ENCODE measurements at places on chromosomes 7 and 10. TPM values are rescaled to one million over a fixed set of nuclear protein-coding genes. Genes with fewer than 3 reads are reported as not detected.
A peak's percentile ranks its signal among the peaks of the same experiment; 100 is the strongest.

DNA sequence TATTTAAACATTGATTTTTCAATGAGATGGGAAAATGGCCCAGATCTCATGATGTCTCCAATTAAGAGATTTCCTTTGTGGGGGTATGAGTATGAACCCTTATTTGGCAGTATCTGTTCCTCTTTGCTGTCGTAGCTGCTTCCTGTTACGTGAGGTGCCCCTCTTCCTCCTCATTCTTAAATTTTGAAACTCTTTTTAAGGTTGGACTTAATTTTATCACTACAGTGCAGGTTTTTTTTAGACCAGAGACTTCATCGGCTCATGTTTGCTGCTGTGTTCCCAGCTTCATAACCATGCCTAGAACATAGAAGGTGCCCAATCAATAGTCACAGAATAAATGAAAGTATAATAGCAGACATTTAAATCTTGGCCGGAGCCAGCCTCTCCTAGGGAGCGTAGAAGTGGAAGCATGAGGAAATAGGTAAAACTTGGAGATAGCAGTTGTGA, 2.4 kb downstream of the MIOS start:
- DNase-seq, result peak; percentile 43
- H3K4me1 ChIP-seq, result peaks cover 38% of the 10 kb centered on the region
- peak overlapping the region; percentile 96 for H3K27ac ChIP-seq
- H3K36me3 ChIP-seq, result peaks cover 47% of the 10 kb centered on the region

DNA sequence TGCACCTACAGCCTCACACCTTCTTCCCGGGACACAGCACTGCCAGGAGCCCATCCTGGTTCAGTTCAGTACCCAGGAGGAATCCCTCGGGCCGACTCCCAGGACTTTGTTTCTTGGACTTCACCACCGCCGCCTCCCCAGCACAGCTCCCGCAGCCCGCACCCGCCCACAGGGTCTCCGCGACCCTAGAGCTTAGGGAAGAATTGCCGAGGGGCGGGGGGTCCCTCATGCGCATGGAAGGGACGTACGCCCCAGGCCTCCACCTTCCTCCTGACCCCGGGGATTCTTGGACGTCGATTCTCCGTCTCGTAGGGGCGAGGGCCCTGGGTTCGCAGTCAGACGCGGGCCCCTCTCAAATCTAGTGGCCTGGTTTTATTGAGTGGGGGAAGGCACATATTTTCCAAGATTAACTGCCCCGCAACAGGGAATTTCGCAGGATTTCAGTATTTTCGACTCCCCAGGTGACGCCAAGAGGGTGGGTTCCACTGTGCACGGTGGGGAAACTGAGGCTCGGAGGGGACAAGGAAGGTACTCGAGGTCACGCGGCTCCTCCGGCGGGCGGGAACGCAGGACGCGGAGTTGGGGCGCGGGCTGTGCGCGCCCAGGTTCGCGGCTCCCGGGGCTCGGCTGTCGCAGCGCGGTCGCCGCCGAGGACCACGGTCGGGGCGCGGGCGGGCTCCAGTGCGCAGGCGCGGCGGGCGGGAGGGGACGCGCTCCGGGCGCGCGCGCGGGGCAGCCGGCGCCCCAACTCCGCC, at the start of gene ADCY1:
Gene ADCY1 (plus strand): TSS at position 708 of the 755 bp plus-strand sequence. CDS start 176 bp downstream, outside the sequence.
- no peaks in the 10 kb centered on the region for H3K4me1 ChIP-seq
- DNase-seq, result no peak
- H3K27me3 ChIP-seq, result peaks cover 35% of the 10 kb centered on the region
- H3K4me3 ChIP-seq, result peak within 1 kb of the TSS; percentile 38
- no peak within 1 kb of the TSS for H3K27ac ChIP-seq

DNA sequence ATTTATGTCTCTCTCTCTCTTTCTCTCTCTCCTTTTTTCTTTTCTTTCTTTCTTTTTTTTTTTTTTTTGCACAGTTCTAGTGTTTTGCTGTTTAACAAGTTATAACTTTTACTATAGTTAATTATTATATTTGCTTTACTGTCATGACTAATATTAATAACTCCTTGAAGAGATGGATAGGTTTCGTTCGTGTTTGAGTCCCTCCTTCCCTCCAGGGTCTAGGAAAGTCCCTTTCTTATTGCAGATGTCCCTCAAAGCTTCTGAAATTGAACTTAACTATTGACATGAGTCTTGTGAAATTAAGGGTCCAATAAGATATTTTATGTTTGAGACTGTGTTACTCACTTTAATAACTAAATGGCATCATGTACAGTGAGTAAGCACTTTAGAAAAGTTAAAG, 131.4 kb downstream of the PLXDC2 start:
- no peaks in the 10 kb centered on the region for H3K4me1 ChIP-seq
- no peaks in the 10 kb centered on the region for H3K27me3 ChIP-seq
- no peak for DNase-seq
- H3K4me3 ChIP-seq, result no peak overlapping the region
- no peak overlapping the region for H3K27ac ChIP-seq

DNA sequence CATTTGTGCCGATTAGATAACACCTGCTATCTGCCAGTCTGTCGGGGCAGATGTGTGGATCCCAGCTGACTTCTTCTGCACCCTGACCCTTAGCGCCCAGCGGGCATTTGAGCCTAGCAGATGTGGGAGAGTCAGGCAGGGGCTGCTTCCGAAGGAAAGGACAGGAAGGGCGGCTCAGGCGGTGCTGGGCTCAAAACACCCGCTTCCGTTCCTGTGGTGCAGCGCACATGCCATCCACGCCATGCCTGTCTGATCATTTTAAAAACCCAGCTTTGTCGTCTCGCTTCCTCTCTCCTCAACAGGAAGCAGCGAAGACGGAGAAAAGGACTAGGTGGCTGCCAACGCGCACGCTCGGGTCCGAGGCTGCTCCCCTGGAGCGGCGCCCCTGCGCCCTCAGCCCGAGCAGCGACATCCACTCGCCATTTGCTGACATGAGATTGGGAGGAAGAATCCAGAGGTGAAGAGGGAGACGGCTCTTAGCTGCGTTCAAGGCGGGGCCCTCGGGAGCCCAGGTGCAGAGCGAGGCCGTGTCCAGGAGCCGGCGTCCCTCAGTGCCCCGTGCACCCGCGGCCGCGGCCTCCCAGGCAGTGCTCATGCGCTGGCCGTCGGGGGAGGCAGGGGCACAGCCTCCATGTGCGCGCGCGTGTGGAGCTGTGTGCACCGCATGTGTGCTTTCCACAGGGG, 5.9 kb upstream of the BHLHA15 start:
- no peak overlapping the region for H3K4me3 ChIP-seq
- H3K4me1 ChIP-seq, result peaks cover 48% of the 10 kb centered on the region
- no peak overlapping the region for H3K27ac ChIP-seq
- H3K36me3 ChIP-seq, result peaks cover 26% of the 10 kb centered on the region
- H3K27me3 ChIP-seq, result no peaks in the 10 kb centered on the region

Gene DNAAF5
- total RNA-seq, result 36.8 TPM

Gene THSD7A
- total RNA-seq, result not detected

- no peaks in the 10 kb centered on the region for H3K36me3 ChIP-seq
- peaks cover 2% of the 10 kb centered on the region for H3K4me1 ChIP-seq
- no peak overlapping the region for H3K27ac ChIP-seq
- DNase-seq, result no peak
- H3K4me3 ChIP-seq, result no peak overlapping the region
- peaks cover 38% of the 10 kb centered on the region for H3K27me3 ChIP-seq
These were observed 3.5 kb downstream of the EPO start for GRCh38 chr7:100723732-100724275.

GRCh38 chr7:130379921-130380860, at the start of gene CPA1:
TSS of gene CPA1 (plus strand) at chr7:130380494. CDS start at chr7:130380521, 27 bp downstream.
- no peaks in the 10 kb centered on the region for H3K4me1 ChIP-seq
- no peaks in the 10 kb centered on the region for H3K27me3 ChIP-seq
- H3K4me3 ChIP-seq, result no peak within 1 kb of the TSS
- no peak within 1 kb of the TSS for H3K27ac ChIP-seq

DNA sequence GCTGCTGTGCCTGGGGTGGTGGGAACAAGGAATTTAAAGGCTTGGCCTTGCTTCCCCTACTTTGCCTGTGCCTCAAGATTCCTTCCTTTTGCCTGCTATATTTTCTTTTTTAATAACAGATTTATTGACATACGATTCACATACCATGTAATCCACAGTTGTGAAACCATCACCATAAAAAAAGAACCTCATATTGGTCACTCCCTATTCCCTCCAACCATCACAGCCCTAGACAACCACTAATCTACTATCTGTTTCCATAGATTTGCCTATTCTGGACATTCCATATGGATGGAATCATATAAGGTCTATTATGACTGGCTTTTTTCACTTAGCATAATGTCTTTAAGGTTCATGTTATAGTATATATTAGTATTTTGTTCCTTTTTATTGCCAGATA, 59.3 kb upstream of the TRIM8 start:
- no peaks in the 10 kb centered on the region for H3K36me3 ChIP-seq
- H3K27ac ChIP-seq, result no peak overlapping the region

DNA sequence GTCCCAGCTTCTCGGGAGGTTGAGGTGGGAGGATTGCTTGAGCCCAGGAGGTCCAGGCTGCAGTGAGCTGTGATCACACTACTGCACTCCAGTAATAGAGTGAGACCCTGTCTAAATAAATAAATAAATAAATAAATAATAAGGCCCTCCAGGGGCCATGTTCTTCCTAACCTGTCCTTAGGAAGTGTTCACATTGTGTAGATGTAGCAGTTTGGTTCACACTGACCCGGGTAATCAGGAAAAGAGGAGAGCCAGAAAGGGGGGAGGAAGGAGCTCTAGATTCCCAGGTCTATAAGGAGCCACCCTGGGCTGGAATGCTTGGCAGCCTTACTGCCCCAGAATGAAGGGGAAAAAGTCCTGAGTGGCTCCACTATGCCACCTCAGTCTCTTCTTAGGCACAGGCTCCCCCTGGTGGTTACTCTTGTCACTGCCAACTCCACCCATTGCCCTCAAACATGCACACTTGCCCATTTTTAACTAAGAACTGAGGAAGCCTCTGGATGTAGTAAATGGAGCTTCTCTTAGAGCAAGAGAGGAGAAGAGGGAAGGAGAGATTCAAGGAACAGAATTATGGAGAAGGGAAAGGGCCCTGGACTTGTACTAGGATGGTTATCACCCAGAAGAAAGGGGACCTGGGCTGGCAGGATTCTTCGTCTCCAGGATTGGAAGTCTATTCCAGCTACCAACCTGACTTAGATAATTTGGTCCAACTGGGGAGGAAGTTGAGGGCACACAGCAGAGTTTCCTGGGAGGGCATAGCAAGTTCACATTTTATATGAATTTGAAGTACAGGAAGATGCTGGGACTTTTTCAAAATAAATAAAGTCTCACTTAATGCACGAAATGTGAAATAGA, 7.8 kb downstream of the HPS6 start:
- H3K36me3 ChIP-seq, result no peaks in the 10 kb centered on the region
- peak; percentile 89 for DNase-seq
- H3K27me3 ChIP-seq, result no peaks in the 10 kb centered on the region
- H3K4me3 ChIP-seq, result no peak overlapping the region
- H3K4me1 ChIP-seq, result peaks cover 2% of the 10 kb centered on the region
- H3K27ac ChIP-seq, result no peak overlapping the region

Gene LSM8
- 42.0 TPM for total RNA-seq

Gene RBP3
- total RNA-seq, result not detected

- peak overlapping the region; percentile 94 for H3K27ac ChIP-seq
- H3K4me3 ChIP-seq, result peak overlapping the region; percentile 45
- H3K27me3 ChIP-seq, result no peaks in the 10 kb centered on the region
- DNase-seq, result peak; percentile 82
These were observed 46.0 kb downstream of the CDC123 start for GRCh38 chr10:12241810-12242529.

Gene CLDN3
- total RNA-seq, result not detected

DNA sequence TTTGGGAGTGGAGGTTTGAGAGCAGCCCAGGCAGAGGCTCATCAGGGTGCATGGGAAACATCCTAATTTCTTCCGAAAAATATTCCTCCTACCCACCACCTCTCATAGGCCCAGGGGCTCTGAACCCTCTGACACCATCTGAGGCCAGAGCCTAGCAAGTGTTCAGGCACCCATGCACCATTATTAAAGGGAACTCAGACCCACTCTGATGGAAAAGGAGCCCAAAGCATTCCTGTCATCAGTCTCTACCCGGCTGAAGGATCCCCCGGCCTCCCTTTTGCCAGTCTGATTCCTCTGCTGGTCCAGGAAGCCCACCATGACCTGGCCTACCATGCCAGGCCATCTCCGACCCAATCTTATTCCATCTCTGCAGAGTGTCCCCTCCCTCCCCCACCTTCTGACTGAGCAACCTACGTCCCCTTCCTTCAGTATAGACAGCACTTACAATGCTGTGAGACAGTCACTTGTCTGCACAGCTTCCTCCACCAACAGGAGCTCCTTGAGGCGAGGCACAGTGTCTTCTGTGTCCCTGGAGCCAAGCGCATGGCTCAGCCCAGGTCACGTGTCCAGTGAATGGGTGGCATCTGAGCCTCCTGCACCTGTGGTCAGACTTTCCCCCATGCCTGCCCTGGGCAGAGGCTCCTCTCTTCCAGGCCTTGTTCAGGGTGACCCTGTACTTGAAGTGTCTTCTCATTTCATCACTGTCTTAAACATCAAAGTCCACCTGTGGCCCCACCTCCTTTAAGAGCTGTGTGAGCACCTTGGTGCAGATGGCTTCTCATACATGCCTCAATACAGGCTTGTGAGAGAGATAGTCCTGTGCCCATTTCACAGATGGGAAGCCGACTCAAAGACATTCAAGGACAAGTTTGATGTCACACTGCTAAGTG, 889 bp upstream of the GPR15LG start:
- no peak overlapping the region for H3K27ac ChIP-seq
- H3K27me3 ChIP-seq, result no peaks in the 10 kb centered on the region
- no peaks in the 10 kb centered on the region for H3K36me3 ChIP-seq
- peaks cover 5% of the 10 kb centered on the region for H3K4me1 ChIP-seq
- no peak for DNase-seq
- H3K4me3 ChIP-seq, result no peak overlapping the region

DNA sequence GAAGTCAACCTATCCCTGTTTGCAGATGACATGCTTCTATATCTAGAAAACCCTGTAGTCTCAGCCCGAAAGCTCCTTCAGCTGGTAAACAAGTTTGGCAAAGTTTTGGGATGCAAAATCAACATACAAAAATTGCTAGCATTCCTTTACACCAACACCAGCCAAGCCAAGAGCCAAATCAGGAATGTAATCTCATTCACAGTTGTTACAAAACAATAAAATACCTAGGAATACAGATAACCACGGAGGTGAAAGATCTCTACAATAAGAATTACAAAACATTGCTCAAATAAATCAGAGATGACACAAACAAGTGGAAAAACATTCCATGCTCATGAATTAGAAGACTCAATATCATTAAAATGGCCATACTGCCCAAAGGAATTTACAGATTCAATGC, 50.4 kb upstream of the ZNF365 start:
- no peak overlapping the region for H3K4me3 ChIP-seq
- H3K4me1 ChIP-seq, result no peaks in the 10 kb centered on the region
- DNase-seq, result no peak

Gene NRG3
- not detected for total RNA-seq

DNA sequence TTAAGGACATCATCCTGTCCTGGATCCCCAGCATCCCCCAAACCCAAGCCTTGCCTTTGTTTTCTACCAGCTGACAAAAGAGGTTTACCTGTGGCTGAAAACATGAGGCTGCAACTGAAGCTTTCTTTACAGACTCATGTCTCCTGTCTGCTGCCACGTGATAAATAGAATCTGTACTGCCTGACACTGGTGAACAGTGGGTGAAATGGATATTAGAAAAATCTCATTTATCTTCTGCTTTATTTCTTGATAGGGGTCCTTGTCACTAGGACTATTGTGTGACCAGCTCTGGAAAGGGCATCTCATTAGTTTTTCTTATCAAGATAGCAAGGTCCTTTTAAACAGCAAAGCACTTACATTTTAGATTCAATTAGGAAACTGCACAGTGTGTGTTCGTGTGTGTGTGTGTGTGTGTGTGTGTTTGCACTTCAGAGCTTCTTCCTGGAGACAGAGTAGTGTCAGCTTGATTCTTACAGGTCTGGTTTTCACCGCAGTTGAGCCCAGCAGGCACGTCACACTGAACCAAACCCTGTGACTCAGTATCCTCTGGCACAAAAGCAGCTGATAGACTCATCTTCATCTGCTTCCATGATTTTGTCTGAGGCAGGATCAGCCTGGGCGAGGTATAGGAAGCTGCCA, 373.5 kb upstream of the CELF2 start:
- H3K36me3 ChIP-seq, result no peaks in the 10 kb centered on the region
- no peak overlapping the region for H3K27ac ChIP-seq

All from activated CD8-positive, alpha-beta T cell treated with anti-CD3 and anti-CD28 coated beads for 36 hours (primary cell).